ENCODE measurements at places on chromosomes 13 and 19. TPM values are rescaled to one million over a fixed set of nuclear protein-coding genes. Genes with fewer than 3 reads are reported as not detected.

Gene CERS4
- total RNA-seq, result 30.6 TPM

Gene NOVA2
- not detected for total RNA-seq

Gene PLIN4
- total RNA-seq, result not detected

Gene CGB8
- not detected for total RNA-seq

Gene SPPL2B
- 69.8 TPM for total RNA-seq

Gene RNF225
- 1.1 TPM for total RNA-seq

Gene FLT1
- 46.3 TPM for total RNA-seq

Gene ZNF586
- 13.5 TPM for total RNA-seq

Gene ZNF417
- total RNA-seq, result 9.7 TPM

DNA sequence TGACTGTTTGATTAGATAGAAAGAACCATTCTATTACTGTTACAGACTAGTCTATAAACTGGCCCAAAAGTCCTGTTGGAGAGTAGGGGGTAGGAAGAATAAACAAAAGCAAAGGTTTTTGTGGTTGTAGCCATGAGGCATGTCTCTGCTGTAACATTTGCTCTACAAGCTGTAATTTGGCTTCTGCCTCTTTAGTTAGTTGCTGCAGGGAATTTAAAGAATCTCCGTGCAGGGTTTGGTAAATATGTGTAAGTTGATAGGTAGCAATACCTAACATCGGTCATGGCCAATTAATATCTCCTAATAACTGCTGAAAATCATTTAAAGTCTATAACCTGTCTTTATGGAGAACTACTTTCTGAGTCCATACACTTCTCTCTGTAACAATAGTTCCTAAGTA, 13.0 kb downstream of the FPR3 start:
- H3K4me3 ChIP-seq, result no peak overlapping the region
- H3K27me3 ChIP-seq, result no peaks in the 10 kb centered on the region
- H3K36me3 ChIP-seq, result no peaks in the 10 kb centered on the region
- no peaks in the 10 kb centered on the region for H3K4me1 ChIP-seq

DNA sequence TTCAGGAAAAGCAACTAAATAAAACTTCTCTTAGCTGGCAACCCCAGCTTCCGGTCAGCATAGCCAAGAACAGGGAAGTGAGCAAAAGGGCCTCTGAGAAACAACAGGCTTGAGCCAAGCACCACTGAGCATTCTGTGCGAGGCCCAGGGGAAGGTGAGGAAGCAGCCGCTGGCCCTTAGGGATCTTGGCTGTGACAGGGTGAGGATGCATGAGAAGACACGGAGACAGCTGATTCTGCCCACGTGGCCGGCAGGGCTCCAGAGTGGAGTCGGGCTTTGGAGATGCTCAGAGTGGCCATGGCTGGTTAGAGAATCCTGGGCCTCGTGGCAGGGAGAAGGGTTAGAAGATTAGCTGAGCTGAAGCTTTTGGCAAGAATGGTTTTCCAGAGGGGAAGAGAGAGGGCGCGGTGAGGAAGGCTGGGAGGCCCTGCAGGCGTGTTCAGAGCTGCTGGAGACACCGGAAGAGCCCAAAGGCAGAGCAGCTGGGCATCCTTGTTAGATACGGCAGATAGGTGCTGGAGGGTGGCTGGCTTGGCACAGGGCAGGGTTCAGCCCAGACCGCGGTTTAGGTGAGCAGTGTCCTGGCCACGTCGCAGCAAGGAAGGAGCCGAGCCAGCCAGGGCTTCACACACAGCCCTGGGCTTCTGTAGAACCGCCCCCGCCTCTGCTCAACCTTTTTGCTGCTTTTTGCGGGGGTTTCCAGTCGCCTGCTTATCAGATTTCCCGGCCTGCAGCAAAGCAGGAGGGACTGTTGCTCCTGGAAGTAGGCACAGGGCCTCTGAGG, 17.3 kb downstream of the UPF1 start:
- peaks cover 33% of the 10 kb centered on the region for H3K4me1 ChIP-seq
- H3K27me3 ChIP-seq, result no peaks in the 10 kb centered on the region
- DNase-seq, result no peak
- H3K27ac ChIP-seq, result peak overlapping the region; percentile 54

GRCh38 chr19:48873476-48874302, 1.5 kb downstream of the PPP1R15A start:
- peak overlapping the region; percentile 100 for H3K27ac ChIP-seq
- peaks cover 3% of the 10 kb centered on the region for H3K27me3 ChIP-seq
- H3K4me3 ChIP-seq, result peak overlapping the region; percentile 100
- peak; percentile 80 for DNase-seq

DNA sequence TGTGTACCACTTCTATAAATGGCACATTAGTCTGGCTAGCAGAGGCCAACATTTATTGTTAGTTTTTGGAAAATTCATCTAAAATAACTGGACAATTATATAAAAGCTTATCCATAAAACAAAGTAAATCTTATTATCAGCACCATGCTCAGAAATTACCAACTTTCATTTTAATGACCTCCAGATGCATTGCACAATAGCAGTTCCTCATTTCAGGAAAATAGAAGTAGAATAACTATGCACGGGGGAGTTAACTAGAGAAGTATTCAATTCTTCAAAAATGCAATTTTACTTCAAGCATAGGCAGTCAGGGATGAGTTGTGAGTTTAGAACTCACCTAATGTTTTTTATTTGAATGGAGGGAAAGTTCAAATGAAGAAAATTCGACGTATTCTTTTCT, 1023.5 kb downstream of the PCDH17 start:
- H3K27me3 ChIP-seq, result no peaks in the 10 kb centered on the region
- H3K4me1 ChIP-seq, result no peaks in the 10 kb centered on the region
- no peak overlapping the region for H3K27ac ChIP-seq
- H3K36me3 ChIP-seq, result no peaks in the 10 kb centered on the region

- no peaks in the 10 kb centered on the region for H3K4me1 ChIP-seq
- peaks cover 2% of the 10 kb centered on the region for H3K27me3 ChIP-seq
- H3K4me3 ChIP-seq, result no peak overlapping the region
- H3K36me3 ChIP-seq, result no peaks in the 10 kb centered on the region
- H3K27ac ChIP-seq, result no peak overlapping the region
These were observed 406.2 kb downstream of the KLF5 start for GRCh38 chr13:73464758-73465616.

DNA sequence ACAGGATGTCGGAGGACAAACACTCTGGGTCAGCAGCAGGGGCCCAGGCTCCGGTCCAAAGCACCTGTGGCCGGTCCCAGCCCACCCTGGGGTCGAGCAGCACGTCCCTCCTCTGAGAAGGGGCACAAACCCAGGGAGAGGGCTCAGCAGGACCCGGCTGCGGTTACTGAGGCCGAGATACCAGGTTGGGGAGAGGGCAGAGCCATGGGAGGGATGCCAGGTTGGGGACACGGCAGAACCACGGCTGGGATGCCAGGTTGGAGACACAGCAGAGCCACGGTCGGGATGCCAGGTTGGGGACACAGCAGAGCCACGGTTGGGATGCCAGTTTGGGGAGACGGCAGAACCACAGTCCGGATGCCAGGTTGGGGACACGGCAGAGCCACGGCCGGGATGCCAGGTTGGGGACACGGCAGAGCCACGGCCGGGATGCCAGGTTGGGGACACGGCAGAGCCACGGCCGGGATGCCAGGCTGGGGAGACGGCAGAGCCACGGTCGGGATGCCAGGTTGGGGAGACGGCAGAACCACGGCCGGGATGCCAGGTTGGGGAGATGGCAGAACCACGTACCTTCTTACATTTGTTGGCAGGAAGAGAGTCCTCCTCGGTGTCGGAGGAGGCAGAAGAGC, 18.5 kb downstream of the MIER2 start:
- peaks cover 56% of the 10 kb centered on the region for H3K36me3 ChIP-seq
- H3K4me3 ChIP-seq, result no peak overlapping the region
- no peaks in the 10 kb centered on the region for H3K27me3 ChIP-seq

GRCh38 chr19:18009412-18010066, 1.6 kb downstream of the ARRDC2 start:
- H3K27ac ChIP-seq, result peak overlapping the region; percentile 63
- peaks cover 62% of the 10 kb centered on the region for H3K36me3 ChIP-seq
- H3K4me3 ChIP-seq, result peak overlapping the region; percentile 92
- H3K4me1 ChIP-seq, result peaks cover 49% of the 10 kb centered on the region

DNA sequence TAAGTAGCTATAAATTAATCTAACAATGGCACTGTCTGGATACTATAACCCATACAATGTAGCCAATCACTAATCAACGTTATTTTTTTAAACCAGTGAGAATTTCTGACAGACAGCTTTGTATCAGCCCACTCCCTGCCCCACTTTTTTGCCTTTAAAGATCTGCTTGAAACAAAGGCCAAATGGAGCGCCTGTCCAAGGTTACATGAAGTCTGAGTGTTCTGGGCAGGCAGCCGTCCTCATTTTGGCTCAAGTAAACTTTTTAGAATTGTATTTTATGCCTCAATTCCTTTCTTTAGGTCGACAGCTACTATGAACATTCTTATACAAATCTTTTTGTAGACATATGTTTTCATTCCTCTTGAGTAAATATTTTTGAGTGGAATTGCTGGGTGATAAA, 6.2 kb downstream of the IFT88 start:
- H3K4me3 ChIP-seq, result no peak overlapping the region
- H3K27ac ChIP-seq, result no peak overlapping the region
- DNase-seq, result no peak
- peaks cover 5% of the 10 kb centered on the region for H3K4me1 ChIP-seq
- peaks cover 7% of the 10 kb centered on the region for H3K36me3 ChIP-seq

- H3K4me3 ChIP-seq, result no peak overlapping the region
- DNase-seq, result no peak
- no peaks in the 10 kb centered on the region for H3K36me3 ChIP-seq
- H3K27me3 ChIP-seq, result no peaks in the 10 kb centered on the region
These were observed 104.5 kb downstream of the UGGT2 start for GRCh38 chr13:95948656-95949055.

DNA sequence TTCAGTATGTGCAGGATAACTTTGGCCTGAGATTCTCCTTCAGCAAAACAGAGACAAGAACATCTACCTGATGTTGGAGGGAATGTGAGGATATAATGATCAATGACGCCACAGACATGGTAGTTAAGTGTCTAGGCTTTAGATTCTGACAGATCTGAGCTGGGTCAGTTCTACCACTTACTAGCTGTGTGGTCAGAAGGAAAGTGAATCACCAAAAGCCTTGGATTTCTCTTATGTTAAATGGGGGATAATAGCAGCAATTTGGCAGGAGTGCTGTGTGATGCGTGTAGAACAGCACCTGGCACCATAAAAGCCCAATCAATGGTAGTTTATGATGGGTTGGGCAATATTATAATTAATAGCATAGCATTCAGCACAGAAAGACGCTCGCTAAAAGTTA, 41.7 kb downstream of the RXFP2 start:
- no peak for DNase-seq
- H3K4me3 ChIP-seq, result no peak overlapping the region
- H3K36me3 ChIP-seq, result no peaks in the 10 kb centered on the region
- no peaks in the 10 kb centered on the region for H3K4me1 ChIP-seq
- H3K27me3 ChIP-seq, result peaks cover 4% of the 10 kb centered on the region

- no peaks in the 10 kb centered on the region for H3K27me3 ChIP-seq
- H3K27ac ChIP-seq, result no peak overlapping the region
- no peaks in the 10 kb centered on the region for H3K36me3 ChIP-seq
- no peaks in the 10 kb centered on the region for H3K4me1 ChIP-seq
- H3K4me3 ChIP-seq, result no peak overlapping the region
These were observed 46.9 kb upstream of the SLITRK1 start for GRCh38 chr13:83929157-83929556.

GRCh38 chr19:56930647-56931535, 90.4 kb upstream of the PEG3 start:
- H3K36me3 ChIP-seq, result no peaks in the 10 kb centered on the region
- DNase-seq, result no peak
- H3K27ac ChIP-seq, result no peak overlapping the region
- H3K4me1 ChIP-seq, result no peaks in the 10 kb centered on the region
- no peaks in the 10 kb centered on the region for H3K27me3 ChIP-seq

DNA sequence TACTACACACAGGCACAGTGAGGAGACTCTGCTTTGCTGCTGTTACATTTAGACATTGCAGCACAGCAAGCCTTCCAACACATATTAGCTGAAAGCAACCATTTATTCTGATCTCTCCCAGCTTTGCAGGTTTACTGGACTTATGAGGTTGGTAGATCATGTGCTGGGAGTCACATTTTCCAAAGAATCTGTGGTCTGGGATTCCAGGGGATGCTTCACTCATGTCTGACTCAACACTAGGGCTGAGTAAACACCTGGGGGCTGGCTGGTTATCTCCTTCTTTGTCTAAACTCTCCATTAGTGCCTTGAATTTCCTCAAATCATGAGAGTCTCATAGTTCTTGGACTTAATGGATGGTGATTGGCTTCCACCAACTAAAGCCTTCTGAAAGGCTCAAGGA, 5.4 kb upstream of the LGALS13 start:
- no peak for DNase-seq
- H3K4me1 ChIP-seq, result no peaks in the 10 kb centered on the region
- no peak overlapping the region for H3K4me3 ChIP-seq
- H3K27ac ChIP-seq, result no peak overlapping the region
- H3K27me3 ChIP-seq, result peaks cover 3% of the 10 kb centered on the region
- no peaks in the 10 kb centered on the region for H3K36me3 ChIP-seq

DNA sequence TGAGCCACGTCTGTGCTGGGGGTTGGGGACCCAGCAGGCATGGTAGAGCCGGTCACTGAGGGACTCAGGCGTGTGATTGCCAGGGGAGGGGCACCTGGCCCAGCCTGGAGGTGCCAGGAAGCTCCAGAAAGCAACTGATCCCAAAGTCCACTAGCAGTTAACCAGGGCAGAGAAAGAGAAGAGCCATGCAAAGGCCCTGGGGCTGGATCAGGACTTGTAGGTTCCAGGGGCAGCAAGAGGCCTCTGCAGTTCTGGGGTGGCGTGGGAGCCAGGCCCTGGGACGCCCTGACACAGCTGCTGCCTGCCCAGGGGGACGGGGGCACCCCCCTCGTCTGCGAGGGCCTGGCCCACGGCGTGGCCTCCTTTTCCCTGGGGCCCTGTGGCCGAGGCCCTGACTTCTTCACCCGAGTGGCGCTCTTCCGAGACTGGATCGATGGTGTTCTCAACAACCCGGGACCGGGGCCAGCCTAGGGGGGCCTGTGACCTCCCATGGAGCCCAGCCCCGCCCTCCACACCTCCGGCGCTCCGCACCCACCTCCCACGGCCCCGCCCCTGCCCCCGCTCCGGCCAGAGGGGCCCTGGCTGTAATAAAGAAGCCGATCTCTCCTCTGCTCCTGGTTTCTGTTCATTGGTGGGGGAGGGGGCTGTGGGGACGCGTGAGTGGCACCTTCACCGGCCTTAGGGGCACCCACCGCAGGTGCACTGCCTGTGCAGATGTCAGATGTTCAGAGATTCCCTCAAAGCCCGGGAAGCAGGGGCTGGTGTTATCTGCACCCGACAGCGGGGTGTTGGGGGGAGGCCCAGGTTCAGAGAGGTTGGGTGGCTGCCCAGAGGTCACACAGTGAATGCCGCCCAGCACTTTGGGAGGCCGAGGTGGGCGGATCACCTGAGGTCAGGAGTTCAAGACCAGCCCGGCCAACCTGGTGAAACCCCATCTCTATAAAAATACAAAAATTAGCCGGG, 4.1 kb downstream of the AZU1 start:
- H3K4me1 ChIP-seq, result peaks cover 3% of the 10 kb centered on the region
- no peak for DNase-seq
- H3K27ac ChIP-seq, result no peak overlapping the region

All from activated CD4-positive, alpha-beta T cell treated with anti-CD3 and anti-CD28 coated beads, Interleukin-2, amount 10 ng/mL, durations not matched to agents 24 days and 14 days (primary cell).